Activated CD4-positive, alpha-beta memory T cell treated with anti-CD3 and anti-CD28 coated beads, Interleukin-2, amount 10 ng/mL, durations not matched to agents 7 days and 5 days (primary cell): ENCODE measurements at places on chromosomes 12 and 14. TPM values are rescaled to one million over a fixed set of nuclear protein-coding genes. Genes with fewer than 3 reads are reported as not detected.
A peak's percentile ranks its signal among the peaks of the same experiment; 100 is the strongest.

The STXBP6 gene
- total RNA-seq: not detected

DNA sequence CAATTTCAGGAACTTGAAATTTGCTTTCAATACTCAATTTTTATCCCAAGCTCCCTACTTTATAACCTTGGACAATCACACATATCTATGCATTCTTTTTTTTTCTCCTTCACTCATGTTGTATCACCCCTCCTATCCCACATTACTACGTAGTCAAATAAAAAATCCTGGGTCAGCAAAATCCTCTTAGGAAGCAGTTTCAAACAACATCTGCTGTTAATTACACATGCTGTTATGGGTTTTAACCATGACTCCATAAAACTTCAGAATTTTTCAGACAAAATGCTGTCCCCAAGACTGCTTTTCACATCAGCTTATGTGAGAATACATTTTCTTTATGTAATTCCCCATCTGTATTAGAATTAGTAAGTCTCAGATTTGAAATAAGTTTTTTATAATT, 61.7 kb downstream of the LRFN5 start:
- no peaks in the 10 kb centered on the region for H3K27me3 ChIP-seq
- no peak for DNase-seq
- H3K27ac ChIP-seq: no peak overlapping the region
- no peaks in the 10 kb centered on the region for H3K36me3 ChIP-seq
- H3K4me1 ChIP-seq: no peaks in the 10 kb centered on the region

The RERGL gene
- not detected for total RNA-seq

DNA sequence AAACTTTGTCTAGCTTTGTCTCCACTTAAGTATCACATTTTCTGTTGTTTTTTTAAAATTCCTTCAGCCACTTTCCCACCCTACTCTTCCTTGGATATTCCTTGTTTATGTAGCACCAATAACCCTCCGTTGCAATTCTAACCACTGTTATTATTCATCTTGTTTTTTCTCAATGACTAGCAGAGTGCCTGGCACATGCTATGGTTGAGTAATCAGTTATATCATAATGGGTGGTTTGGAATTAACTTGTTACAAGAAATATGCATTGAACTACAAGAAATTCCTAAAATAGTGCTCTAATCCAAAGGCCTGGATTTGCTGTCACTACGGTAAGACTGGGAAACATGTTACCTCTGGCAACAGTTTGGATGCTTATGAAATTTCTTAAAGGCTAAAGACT, 756.6 kb downstream of the NOVA1 start:
- no peaks in the 10 kb centered on the region for H3K36me3 ChIP-seq
- no peak overlapping the region for H3K4me3 ChIP-seq
- no peak overlapping the region for H3K27ac ChIP-seq
- no peaks in the 10 kb centered on the region for H3K4me1 ChIP-seq
- H3K27me3 ChIP-seq: no peaks in the 10 kb centered on the region

The FOXN4 gene
- not detected for total RNA-seq

DNA sequence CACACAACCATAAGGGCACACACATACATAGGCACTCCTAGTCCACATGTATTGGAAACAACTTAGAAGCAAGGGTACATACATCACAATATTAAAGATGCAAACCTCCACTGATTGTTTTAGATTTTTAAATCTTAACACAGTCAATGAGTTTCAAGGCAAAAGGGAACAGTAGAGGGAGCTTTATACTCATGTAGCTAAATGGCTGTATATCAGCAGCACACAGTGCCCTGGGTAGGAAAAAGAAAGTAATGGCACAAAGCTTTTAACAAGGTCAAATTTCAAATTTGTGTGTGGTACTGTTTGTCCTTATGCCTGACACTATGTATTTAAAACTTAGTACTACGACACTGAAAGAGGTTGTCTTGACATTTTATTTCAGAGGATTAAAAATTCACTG, 262.0 kb downstream of the MED13L start:
- no peak overlapping the region for H3K27ac ChIP-seq
- peaks cover 22% of the 10 kb centered on the region for H3K36me3 ChIP-seq
- no peak overlapping the region for H3K4me3 ChIP-seq
- no peaks in the 10 kb centered on the region for H3K27me3 ChIP-seq

The CLIP1 gene
- 73.4 TPM for total RNA-seq

DNA sequence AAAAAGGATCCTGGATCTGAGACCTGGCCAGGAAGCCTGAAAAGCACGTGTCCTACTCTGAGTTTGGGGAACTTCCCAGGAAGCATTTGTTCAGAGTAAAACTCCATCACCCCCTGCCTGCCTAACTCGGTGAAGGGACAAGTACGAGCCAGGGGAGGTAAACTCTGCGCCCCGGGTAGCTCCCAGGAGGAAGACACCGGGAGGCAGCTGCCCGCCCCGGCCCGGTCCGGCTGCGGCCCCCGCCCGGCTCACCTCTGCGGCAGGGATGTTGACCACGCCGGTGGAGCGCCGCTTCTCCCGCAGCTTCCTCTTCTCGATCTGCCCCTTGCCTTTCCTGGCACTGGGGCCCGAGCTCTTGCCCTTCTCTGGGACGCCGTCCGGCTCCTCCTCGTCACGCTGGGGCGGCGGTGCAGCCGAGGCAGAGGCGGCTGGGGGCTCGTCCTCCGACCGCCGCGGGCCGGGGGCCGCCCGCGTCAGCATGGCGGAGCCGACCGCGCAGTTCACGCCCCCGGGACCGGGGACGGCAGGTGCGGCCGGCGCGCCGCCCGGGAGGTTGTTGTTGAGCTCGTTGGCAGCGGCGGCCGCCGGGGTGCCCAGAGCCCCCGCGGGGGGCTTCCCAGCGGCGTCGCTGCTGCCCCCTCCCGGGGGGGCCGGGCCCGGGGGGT, 1.2 kb downstream of the PAWR start:
- H3K27ac ChIP-seq: no peak overlapping the region
- peaks cover 54% of the 10 kb centered on the region for H3K27me3 ChIP-seq
- H3K4me1 ChIP-seq: peaks cover 14% of the 10 kb centered on the region
- no peak for DNase-seq
- peak overlapping the region; percentile 63 for H3K4me3 ChIP-seq
